ENCODE measurements at places on chromosomes 1 and 21. TPM values are rescaled to one million over a fixed set of nuclear protein-coding genes. Genes with fewer than 3 reads are reported as not detected.
A peak's percentile ranks its signal among the peaks of the same experiment; 100 is the strongest.

DNA sequence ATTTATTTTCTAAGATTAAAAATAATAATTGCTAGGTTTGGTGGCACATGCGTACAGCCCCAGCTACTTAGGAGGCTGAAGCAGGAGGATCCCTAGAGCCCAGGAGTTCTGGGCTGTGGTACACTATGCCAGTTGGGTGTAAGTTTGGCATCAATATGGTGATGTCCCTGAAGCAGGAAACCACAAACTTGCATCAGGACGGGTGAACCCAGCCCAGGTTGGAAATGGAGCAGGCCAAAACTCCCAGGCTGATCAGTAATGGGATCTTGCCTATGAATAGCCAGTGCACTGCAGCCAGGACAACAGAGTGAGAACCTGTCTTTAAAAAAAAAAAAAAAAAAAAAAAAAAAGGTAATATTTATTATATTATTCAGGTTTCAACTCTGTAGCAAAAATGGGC is 92.4 kb upstream of the PGD start:
- H3K36me3 ChIP-seq = peaks cover 34% of the 10 kb centered on the region
- no peaks in the 10 kb centered on the region for H3K27me3 ChIP-seq
- DNase-seq = no peak
- H3K4me1 ChIP-seq = no peaks in the 10 kb centered on the region

The TMCC2 gene
- polyA plus RNA-seq = 0.22 TPM

DNA sequence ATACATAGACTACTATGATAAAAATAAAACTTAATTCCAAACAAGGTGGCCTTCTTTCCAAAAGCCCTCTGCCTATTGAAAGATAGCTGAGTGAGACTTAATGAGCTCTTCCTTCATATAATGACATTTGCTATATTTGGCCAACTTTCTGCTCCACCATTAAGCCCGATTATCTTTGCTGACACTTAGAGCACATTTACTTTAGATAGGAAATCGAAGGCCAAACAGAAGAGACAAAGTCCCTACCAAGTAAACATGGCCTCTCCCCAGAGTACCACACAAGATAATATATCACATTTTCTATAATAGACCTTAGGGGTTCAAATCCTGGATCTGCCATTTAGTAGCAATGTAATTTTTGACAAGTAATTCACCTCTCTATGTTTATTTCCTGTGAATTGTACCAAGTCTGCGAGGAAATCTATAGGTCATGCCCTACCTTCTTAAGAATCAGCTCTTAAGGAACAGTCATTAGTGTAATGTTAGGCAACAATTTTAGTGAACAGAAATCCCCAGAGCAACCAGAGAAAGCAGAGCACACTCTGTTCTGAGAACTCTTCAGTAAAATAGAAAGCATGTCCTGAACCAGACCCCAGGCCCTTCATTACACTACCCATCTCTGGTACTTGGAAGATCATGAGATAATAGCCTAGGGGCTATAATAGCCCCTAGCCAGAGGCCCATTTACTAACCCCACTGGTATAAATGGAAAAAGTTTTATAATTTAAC is 17.3 kb upstream of the COA6 start:
- H3K4me1 ChIP-seq = no peaks in the 10 kb centered on the region
- H3K36me3 ChIP-seq = no peaks in the 10 kb centered on the region
- peaks cover 17% of the 10 kb centered on the region for H3K27me3 ChIP-seq
- no peak for DNase-seq
- H3K27ac ChIP-seq = peak overlapping the region; percentile 66

The SYNC gene
- polyA plus RNA-seq = not detected

DNA sequence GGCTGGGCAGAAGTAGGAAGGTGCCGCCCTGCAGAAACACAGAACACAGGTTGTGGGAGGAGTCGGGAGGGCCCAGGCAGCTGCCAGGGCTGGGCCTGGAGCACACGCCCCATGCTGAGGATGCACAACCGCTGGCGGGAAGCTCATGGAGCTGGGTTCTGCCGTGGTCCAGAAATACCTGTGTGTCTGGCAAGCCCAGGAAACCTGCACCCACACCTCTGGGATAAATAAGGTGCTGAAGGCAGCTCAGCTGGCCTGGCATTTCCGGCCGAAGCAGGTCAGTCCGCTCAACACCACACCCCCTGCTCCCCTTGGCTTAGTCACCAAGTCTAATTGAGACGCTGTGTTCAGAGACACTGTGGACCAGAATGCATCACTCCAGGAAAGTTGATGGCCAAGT is 32.1 kb downstream of the CTNNBIP1 start:
- DNase-seq = no peak
- H3K27ac ChIP-seq = no peak overlapping the region
- H3K4me3 ChIP-seq = no peak overlapping the region
- H3K4me1 ChIP-seq = peaks cover 17% of the 10 kb centered on the region
- H3K27me3 ChIP-seq = no peaks in the 10 kb centered on the region
- H3K36me3 ChIP-seq = peaks cover 10% of the 10 kb centered on the region

- DNase-seq = no peak
- H3K27me3 ChIP-seq = no peaks in the 10 kb centered on the region
- H3K4me3 ChIP-seq = no peak overlapping the region
- no peak overlapping the region for H3K27ac ChIP-seq
- H3K36me3 ChIP-seq = no peaks in the 10 kb centered on the region
Observed at GRCh38 chr1:91533361-91534024, 32.8 kb downstream of the CDC7 start.

DNA sequence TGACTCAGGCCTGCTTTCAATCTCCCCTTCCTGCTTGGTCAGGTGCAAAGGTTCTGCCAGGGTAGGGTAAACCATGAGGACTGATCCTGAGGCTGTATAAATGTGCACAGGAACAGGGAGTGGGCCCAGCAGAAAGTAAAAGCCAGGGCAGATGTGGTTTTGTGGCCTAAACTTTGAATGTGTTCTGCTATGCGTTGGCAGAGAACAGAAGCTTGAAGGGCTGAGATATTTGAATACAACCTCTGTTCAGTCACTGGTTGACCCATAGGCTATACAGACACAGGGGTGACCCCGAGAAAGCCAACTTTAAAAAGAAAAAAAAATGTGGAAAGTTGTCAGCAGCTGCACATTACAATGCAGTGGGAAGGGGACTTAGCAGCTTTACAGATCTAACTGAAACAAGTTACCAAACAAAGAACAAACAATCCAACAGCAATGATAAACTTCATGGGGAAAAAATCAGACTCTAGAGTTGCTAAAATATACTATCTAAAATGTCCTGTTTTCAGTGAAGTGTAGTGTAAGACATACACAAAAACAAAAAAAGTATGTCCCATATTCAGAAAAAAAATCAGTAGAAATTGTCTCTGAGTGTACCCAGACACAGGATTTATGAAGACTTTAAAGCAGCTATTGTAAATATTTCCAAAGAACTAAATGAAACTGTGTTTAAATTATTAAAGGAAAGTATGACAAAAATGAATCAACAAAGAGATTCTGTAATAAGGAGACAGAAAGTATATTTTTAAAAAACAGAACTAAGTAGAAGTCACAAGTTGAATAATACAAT is 216.1 kb downstream of the RPS6KC1 start:
- H3K4me1 ChIP-seq = no peaks in the 10 kb centered on the region
- no peak overlapping the region for H3K27ac ChIP-seq
- no peak overlapping the region for H3K4me3 ChIP-seq
- H3K27me3 ChIP-seq = no peaks in the 10 kb centered on the region
- H3K36me3 ChIP-seq = peaks cover 31% of the 10 kb centered on the region
- DNase-seq = no peak

DNA sequence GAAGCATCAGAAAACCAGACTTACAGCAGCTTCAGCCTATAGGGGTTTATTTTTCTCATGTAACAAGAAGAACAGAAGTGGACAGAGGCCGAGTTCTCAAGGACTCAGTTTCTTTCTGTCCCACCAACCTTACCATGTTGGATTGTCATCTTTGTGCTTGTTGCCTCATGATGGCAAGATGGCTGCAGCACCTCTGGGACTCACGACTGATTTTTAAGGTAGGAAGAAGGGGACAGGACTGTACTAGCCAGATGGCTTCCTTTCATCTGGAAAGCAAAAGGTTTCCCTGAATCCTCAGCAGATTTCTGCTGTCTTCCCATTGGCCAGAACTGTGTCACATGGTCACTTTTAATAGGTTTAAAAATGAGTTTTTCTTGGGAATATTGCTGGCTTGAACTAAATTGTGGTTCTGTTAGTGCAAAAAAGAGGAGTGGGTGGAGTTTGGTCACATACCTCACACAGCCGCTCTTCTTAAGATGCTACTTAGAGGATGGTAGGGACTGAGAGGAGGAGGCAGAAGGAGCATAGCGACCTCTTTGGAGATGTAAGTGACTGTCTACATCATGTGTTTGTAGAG is 48.1 kb upstream of the ENAH start:
- no peaks in the 10 kb centered on the region for H3K36me3 ChIP-seq
- no peak for DNase-seq
- H3K4me3 ChIP-seq = no peak overlapping the region
- H3K27ac ChIP-seq = no peak overlapping the region

The A3GALT2 gene
- not detected for polyA plus RNA-seq

- no peak overlapping the region for H3K4me3 ChIP-seq
- no peaks in the 10 kb centered on the region for H3K36me3 ChIP-seq
- no peaks in the 10 kb centered on the region for H3K4me1 ChIP-seq
- H3K27ac ChIP-seq = no peak overlapping the region
- DNase-seq = no peak
Observed at GRCh38 chr1:3481836-3482375, 27.4 kb downstream of the ARHGEF16 start.

- H3K4me3 ChIP-seq = no peak overlapping the region
- peaks cover 27% of the 10 kb centered on the region for H3K4me1 ChIP-seq
- DNase-seq = no peak
- H3K36me3 ChIP-seq = no peaks in the 10 kb centered on the region
- H3K27ac ChIP-seq = no peak overlapping the region
Observed at GRCh38 chr21:33313183-33313582, 11.6 kb upstream of the IFNAR1 start.

DNA sequence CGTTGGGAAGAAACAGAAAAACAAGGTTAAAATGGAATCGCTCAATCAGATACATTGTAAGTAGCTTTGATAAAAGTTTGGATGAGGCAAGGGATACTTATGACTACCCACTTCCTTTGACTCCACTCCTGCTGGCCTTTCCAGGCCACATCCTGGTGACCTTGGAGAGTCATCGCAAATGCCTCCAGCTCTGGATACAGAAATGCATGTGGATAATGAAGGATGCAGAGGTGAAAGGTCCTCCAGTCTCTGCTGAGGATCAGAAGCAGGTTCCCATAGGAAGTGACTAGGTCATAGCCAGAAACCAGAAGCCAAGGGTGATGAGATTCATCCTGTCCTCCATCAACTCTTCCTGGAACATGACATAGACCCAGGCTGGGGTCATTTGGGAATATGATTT is 6.2 kb upstream of the CAMK1G start:
- no peaks in the 10 kb centered on the region for H3K4me1 ChIP-seq
- no peak overlapping the region for H3K4me3 ChIP-seq

The RSBN1 gene
- polyA plus RNA-seq = 39.0 TPM

DNA sequence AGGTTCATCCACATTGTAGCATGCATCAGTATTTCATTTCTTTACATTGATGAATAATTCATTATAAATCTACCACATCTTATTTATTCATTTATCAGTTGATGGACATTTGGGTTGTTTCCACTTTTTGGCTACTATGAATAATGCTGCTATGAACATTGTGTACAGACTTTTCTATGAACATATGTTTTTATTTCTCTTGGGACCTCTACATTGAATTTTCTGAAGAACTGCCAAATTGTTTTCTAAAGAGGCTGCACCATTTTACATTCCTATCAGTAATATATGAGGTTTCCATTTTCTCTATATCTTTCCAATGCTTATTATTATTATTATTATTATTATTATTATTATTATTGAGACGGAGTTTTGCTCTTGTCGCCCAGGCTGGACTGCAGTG is 81.3 kb upstream of the SELENON start:
- no peak for DNase-seq
- no peak overlapping the region for H3K4me3 ChIP-seq
- peaks cover 9% of the 10 kb centered on the region for H3K36me3 ChIP-seq
- no peaks in the 10 kb centered on the region for H3K4me1 ChIP-seq

DNA sequence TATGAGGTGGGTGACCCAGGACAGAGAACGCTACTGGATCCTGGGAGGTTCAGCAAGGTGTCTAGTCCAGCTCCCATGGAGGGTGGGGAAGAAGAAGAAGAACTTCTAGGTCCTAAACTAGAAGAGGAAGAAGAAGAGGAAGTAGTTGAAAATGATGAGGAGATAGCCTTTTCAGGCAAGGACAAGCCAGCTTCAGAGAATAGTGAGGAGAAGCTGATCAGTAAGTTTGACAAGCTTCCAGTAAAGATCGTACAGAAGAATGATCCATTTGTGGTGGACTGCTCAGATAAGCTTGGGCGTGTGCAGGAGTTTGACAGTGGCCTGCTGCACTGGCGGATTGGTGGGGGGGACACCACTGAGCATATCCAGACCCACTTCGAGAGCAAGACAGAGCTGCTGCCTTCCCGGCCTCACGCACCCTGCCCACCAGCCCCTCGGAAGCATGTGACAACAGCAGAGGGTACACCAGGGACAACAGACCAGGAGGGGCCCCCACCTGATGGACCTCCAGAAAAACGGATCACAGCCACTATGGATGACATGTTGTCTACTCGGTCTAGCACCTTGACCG is 8.6 kb upstream of the PIGV start:
- H3K27me3 ChIP-seq = no peaks in the 10 kb centered on the region
- DNase-seq = no peak
- peak overlapping the region; percentile 56 for H3K27ac ChIP-seq
- peaks cover 19% of the 10 kb centered on the region for H3K36me3 ChIP-seq
- H3K4me1 ChIP-seq = peaks cover 18% of the 10 kb centered on the region
- H3K4me3 ChIP-seq = no peak overlapping the region

DNA sequence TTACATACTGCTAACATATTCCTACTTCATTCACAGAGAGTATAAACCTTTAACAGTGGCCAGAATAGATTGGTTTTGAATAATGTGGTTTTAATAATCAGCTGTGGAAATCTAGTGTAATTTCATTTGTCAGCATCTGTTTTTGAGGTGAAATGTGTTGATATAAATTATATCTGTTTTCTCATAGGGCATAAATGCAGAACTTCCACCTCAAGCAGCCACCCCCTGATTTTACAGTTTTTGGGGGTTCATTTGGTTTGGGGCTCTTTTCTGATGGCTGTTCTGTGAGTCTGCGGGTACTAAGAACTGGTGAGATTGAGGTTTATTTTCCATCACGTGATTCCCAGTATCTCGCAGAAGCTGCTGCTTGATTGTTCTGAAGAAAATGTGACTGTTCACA is 23.2 kb downstream of the EDARADD start:
- peaks cover 6% of the 10 kb centered on the region for H3K4me1 ChIP-seq
- no peak for DNase-seq
- no peaks in the 10 kb centered on the region for H3K36me3 ChIP-seq
- H3K27ac ChIP-seq = no peak overlapping the region

The CD164L2 gene
- polyA plus RNA-seq = not detected

- H3K4me3 ChIP-seq = no peak overlapping the region
- H3K27me3 ChIP-seq = no peaks in the 10 kb centered on the region
- H3K36me3 ChIP-seq = no peaks in the 10 kb centered on the region
- no peak for DNase-seq
Observed at GRCh38 chr1:236007781-236008180, 57.1 kb downstream of the NID1 start.

The HSF2BP gene
- not detected for polyA plus RNA-seq

The LCE1C gene
- polyA plus RNA-seq = not detected

- DNase-seq = no peak
- H3K4me1 ChIP-seq = no peaks in the 10 kb centered on the region
- no peak overlapping the region for H3K4me3 ChIP-seq
- H3K27ac ChIP-seq = no peak overlapping the region
- H3K36me3 ChIP-seq = no peaks in the 10 kb centered on the region
Observed at GRCh38 chr1:65176591-65176990, 28.6 kb downstream of the AK4 start.

All from naive B cell (primary cell).